Fibroblast of lung (primary cell): ENCODE measurements at places on chromosomes 5 and 9. TPM values are rescaled to one million over a fixed set of nuclear protein-coding genes. Genes with fewer than 3 reads are reported as not detected.

GRCh38 chr5:139748505-139748826, 47.1 kb upstream of the PSD2 start:
- DNase-seq, result no peak

GRCh38 chr9:136291306-136292025, 12.4 kb downstream of the CCDC187 start:
- no peak for DNase-seq

Gene WDR36
- polyA plus RNA-seq, result 34.7 and 41.1 TPM in 2 replicates

- DNase-seq, result no peak
Measured at GRCh38 chr5:169636477-169637084, 494 bp upstream of the DOCK2 start.

Gene IL6ST
- polyA plus RNA-seq, result 768 and 830 TPM in 2 replicates

Gene USP20
- polyA plus RNA-seq, result 6.7 and 6.8 TPM in 2 replicates

Gene RETREG1
- 0.19 and 0.41 TPM in 2 replicates for polyA plus RNA-seq
